NCI-H1092 (cell line): ENCODE measurements at places on chromosomes 1 and 21.

DNA sequence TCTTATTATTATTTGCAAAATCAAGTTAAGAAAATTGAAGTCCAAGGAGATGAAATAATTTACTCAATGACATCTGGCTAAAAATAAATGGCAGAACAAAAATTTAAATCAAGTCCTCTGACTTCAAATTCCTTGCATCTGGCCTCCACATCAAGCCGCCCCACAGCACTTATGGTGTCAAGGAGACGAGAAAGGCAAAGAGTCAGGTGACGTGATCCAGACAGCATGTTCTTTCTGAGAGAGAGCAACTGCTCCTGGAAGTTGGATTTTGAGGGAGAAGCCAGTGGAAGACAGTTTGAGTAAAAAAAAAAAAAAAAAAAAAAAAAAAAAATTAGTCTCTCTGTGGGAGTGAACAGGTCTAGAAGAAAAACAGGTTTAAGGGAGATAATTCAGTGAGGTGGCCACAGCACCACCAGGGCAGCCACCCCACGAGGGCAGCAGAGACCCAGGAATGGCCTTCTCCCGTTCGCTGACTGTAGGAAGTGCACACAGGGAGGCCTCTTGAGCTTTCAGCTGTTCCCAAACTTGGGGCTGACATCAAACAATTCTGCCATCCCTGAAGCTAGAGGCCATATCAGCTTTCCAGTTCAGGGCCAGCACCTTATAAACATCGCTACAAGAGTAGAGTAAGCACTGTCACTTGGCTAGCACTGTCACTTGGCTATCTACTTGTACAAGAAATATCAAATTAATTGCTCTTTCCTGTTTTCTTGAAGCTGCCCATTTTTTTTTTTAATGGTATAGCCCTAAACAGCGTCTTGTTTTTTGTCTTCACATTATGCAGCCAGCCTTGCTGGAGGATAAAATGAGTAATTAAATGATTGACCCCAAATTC is 7.8 kb downstream of the C1orf162 start:
- DNase-seq: peak; percentile 27

DNA sequence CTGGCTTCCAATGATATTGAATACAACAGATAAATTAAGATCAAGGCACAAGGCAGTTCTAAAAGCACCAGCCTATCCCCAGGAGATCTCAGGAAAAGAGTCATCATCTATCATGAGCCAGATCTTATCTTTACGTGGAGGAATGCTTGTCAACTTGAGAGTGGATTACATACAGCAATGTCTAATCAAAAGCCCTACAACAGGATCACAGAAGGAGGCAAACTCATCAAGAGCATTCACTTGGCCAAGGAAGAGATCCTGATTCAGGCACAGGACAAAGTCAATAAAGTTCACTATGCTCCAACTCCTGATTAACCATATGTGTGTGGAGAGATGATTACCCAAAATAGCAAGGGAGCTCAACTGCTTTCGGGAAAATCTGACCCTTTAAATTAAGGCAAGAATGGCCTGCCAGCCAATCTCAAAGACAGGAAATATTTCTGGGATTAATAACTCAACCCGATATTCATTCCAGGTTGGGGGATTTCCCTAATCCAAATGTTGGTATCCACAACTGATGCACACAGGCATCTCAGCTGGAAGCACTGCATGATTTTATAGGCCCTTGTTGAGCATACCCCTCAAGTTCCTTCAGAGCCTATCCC is 33.7 kb downstream of the TBX15 start:
- no peak for DNase-seq

DNA sequence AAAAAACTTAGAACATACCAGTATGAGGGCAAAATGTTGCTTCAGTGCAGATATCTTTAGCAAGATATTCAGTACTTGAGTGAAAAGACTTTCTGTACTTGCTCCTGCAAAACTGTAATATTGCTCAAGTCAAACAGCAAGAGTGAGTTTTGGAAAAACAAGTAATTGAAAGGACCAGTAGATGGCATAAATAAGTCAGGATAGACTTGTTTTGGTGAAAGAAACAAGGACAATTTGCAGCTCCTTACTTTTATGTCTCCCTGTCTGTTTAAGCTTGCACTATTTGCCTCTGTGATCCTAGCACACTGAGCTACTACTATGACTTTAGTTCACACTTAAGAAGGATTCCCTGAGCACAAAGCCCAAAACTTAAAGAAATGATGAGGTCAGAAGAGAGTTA is 39.1 kb downstream of the IFI44 start:
- no peak for DNase-seq

GRCh38 chr1:202283379-202283844 is 58.3 kb downstream of the UBE2T start:
- no peak for DNase-seq

GRCh38 chr1:1600861-1601563 is 1.1 kb upstream of the FNDC10 start:
- DNase-seq: no peak

GRCh38 chr1:86616871-86617270 is 70.0 kb downstream of the CLCA4 start:
- no peak for DNase-seq

- DNase-seq: no peak
Observed at GRCh38 chr1:43949678-43950077, 2.9 kb downstream of the IPO13 start.

DNA sequence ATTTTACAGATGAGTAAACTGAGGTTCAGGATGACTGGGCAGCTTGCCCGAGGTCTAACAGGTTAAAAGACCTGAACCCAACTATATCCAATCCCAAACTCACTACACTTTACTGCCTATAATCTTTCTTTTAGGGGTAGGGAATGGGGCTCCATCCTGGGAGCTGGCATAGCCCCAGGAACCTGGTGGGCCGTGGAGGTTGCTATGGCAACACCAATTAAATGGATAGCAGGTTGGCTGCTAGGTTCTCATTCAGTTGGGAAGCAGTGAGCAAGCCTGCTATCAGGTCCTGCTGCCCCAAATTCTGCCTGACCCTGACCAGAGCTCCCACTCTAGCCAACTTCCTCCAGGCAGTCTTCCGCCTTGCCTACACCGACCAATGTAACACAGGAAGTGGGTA is 40.9 kb downstream of the LRP8 start:
- peak; percentile 26 for DNase-seq

GRCh38 chr1:100968621-100969020 is 57.0 kb downstream of the DPH5 start:
- no peak for DNase-seq

GRCh38 chr1:42133809-42134526 is 19.2 kb upstream of the GUCA2B start:
- no peak for DNase-seq

DNA sequence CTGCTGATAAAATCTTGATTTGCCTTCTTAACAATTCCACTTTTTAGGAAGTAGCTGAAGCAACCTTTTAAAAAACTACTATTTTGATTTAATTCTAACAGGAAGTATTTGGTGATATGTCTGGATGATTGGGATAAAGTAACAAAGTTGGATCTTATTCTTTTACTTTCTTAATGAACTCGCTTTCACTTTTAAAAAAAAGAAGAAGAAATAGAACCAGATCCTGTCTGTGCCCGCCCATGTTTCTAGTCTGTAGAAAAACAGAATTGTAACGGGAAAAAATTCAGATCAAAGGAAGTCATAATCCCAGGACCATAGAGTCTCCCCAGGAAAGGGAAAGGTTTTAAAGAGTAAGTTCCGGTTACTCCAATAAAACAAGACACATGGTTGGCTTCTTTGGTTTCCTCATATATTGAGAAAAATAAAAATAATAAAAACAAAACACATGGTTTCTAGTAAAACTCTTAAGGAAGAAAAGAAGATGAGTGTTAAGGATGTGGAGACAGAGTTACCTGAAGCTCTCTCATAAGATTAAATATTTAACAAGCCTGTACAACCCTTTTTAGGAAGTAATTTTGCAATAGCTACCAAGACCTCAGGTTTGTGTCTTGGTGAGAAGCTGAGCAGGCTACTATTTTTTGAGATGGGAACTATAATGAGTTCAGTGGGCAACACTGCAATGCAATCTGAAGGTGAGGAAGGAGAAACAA is 4.9 kb downstream of the CD48 start:
- DNase-seq: no peak

DNA sequence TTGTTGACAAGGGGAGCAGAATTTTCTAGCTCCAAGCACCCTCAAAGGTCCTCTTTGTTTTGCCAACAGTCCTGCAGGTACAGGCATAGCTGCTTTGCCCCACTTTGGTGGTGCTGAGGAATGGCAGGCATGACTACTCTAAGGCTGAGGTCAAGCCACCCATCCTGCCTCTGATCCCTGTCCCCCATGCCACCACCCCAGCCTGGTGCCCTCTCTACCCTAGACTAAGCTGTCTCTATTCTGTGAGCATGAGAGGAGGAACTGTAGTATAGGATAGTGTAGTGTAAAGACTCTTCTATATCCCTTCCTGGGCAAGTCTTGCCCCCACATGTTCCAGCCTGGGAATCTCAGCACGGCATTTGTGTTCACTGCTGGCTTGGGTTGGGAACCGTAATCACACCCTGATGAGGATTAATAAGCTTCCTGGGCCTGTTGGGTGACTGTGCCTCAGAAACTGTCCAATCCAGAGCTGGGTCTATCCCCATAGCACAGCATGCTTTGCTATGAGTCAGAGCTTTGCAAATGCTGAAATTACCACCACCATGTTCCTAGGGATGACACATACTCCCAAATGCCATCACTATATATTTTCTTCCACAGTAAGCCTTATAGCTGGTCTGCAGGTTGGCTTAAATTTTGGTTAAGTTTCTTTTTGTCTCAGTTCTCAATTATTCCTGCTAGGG is 105.7 kb upstream of the PPP2R5A start:
- DNase-seq: no peak

GRCh38 chr1:18574754-18575153 is 55.9 kb upstream of the PAX7 start:
- DNase-seq: no peak

DNA sequence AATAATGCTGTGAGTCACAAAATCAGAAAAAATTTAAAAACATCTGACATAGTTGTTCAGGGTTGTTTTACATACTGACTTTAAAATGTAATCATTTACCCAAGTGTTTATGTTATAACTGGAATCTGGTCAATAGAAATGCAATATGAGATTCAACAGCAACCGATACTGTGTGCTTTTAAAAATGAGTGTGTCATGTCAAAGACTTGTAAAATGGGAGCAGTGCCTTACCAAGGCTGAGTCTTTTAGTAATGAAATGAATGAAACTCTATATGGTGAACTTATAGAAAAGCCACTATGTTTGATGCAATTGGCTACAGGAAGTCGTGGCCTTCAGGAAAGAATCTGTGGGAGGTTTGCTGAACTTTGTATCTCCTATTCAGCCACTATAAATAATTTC is 570.2 kb downstream of the DPYD start:
- DNase-seq: no peak

DNA sequence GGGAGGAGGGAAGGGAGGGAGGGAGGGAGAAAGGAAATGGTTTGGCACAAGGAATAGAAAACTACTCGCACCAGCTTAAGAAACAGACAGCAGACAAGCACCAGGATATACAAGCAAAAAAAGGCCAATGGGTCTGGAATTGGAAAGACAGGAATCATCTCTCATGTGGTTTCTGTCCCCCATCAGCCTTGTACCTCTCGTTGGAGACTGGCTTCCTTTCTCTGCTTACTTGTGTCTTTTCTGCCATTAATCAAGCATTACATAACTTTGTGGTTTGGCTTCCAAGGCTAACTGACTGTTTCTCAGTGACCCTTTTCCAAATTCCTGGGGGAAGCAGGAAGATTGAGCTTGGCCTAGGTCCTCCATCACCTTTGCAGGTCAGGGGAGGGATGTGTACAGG is 11.8 kb upstream of the RALGPS2 start:
- no peak for DNase-seq

DNA sequence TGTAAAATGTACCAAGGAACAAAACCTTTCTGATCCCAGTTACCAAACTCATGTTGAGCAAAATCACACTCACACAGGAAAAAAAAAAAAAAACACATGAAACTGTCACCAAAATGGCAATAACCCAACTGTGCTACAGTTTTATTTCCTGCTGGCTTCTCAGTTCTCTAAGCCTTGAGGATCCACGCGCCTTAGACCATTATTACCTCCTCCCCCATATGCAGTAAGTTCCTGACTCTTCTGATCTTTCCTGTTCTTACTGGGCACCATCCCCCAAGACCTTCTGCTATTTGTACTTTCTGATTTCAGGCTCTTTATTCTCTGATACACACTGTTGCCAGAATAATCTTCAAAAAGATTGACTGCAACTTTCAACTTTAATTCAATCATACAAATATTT is 79.6 kb downstream of the SLC45A1 start:
- DNase-seq: no peak

- no peak for DNase-seq
Observed at GRCh38 chr1:236129306-236129705, 13.0 kb upstream of the GPR137B start.

DNA sequence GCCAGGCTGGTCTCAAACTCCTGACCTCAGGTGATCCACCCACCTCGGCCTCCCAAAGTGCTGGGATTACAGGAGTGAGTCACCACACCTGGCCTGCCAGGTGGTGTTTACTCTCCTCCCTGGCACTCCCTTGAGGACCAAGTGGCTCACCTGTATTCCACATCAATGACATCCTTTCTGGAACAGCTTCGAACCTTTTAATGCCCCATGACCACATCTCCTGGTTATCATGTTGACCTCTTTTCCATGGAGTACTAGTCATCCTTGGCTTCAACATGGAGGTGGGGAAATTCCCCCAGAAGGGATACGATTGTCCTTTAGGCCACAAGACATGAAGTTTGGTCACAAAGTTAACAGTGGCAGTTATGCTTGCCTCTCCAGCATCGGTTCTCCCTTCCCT is 66.9 kb downstream of the CDC7 start:
- DNase-seq: no peak

DNA sequence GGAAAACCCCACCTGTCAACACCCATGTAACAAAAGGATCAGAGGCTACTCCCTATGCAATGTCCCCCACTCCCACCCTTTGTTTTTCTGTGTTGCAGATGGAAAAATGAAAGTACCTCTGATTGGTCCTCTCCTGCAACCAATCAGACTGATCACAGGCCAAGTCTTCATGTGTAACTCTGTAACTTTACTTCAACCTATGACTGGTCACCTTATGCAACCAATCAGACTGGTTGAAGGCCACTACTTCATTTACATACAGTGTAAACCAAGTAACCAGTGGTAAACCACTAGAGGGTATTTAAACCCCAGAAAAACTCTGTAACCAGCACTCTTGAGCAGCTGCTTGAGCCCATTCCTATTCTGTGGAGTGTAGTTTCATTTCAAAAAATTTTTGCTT is 266.3 kb upstream of the OLFM3 start:
- DNase-seq: no peak

DNA sequence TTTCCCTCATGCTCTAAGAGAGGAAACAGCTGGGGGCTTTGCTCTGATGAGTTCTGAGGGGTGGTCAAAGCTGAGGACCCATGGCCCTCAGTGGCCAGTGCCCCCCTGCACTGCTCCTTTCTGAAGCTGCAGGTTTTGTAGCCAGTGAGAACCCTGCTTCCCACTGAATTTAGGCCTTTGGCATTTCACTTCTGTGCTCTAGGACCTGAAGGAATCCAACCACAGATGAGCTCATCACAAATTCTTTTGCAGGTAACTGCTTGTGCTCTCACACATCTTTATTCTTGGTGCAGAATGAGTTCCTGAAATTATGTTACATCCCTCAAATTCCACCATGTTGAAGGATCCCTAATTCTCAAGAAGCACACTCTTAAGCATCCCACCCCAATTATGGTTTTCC is 248.7 kb upstream of the IRF2BP2 start:
- no peak for DNase-seq

GRCh38 chr1:159935719-159936272 is 9.6 kb downstream of the IGSF9 start:
- DNase-seq: no peak
